ENCODE measurements at places on chromosomes 3 and 15.

- no peak for DNase-seq
These were observed 101.4 kb downstream of the CCNL1 start for GRCh38 chr3:157058392-157059071.

DNA sequence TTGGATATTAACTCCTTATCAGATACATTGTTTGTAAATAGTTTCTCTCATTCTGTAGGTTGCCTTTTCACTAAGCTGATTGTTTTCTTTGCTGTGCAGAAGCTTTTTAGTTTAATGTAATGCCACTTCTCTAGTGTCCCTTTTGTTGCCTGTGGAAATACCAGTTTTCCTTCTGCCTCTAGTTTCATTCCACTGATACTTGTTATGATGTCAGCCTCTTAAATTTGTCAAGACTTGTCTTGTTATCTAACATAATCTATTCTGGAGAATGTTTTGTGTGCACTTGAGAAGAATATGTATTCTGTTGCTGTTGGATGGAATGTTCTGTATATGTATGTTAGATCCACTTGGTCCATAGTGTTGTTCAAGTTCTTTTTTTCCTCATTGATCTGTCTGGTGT, 18.0 kb upstream of the CEP152 start:
- no peak for DNase-seq

GRCh38 chr3:16122661-16123060, 51.8 kb upstream of the GALNT15 start:
- DNase-seq: no peak

- DNase-seq: no peak
These were observed 161.3 kb upstream of the SLC2A2 start for GRCh38 chr3:171187706-171188290.

- no peak for DNase-seq
These were observed 397 bp downstream of the PLXND1 start for GRCh38 chr3:129605922-129606635.

DNA sequence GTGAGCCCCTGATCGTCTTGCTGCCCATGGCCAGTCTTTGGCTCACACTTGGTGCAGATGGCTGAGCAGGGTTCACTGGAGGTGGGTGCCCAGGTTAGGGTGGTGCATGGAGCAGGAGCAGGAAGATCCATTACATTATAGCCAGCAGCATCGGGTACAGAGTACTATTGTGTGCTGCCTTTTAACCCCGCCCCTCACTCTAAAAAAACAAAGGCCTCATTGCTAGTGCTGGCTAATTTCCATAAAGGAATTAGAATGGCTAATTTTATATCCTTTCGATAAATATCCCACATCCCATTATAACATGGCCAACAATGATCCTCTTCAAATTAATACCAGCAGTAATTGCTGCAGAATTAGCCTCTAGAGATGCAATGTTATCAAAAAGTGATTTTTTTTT, 45.8 kb upstream of the PPP4R2 start:
- DNase-seq: no peak

DNA sequence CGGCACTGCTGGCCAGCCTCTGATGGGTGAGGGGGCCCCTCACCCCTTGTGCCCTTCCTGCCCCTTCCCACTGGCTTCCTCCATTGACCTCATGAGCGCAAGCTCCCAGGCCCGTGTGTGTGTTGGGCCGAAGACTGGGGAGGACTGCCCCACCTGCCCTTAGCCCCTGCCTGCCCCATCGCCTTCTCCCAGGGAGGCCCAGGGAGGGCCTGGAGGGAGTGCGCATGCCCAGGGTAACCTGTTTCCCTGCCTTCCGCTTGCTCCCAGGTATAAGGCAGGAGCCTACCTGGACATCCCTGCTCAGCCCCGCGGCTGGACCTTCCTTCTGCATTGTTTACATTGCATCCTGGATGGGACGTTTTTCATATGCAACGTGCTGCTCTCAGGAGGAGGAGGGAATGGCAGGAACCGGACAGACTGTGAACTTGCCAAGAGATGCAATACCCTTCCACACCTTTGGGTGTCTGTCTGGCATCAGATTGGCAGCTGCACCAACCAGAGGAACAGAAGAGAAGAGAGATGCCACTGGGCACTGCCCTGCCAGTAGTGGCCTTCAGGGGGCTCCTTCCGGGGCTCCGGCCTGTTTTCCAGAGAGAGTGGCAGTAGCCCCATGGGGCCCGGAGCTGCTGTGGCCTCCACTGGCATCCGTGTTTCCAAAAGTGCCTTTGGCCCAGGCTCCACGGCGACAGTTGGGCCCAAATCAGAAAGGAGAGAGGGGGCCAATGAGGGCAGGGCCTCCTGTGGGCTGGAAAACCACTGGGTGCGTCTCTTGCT, 8.8 kb downstream of the DLL4 start:
- no peak for DNase-seq

DNA sequence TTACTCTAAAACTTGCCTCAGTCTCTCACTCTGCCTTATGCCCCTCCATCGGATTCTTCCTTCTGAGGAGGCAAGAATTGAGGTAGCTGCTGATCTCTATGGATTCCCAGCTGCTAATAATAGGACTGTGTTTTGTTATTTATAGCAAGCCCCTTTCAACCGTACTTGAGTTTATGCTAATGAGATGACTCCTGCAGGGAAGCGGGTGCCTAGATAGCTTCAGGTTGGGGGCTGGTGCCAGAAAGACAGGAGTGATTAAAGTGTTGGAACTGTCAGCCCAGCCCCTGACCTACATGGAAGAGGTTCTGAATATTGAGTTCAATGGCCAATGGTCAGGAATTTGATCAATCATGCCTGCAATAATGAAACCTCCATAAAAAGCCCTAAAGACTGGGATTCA, 21.8 kb upstream of the LIMD1 start:
- DNase-seq: no peak

- DNase-seq: no peak
These were observed 251.5 kb downstream of the GABRG3 start for GRCh38 chr15:27222479-27222878.

DNA sequence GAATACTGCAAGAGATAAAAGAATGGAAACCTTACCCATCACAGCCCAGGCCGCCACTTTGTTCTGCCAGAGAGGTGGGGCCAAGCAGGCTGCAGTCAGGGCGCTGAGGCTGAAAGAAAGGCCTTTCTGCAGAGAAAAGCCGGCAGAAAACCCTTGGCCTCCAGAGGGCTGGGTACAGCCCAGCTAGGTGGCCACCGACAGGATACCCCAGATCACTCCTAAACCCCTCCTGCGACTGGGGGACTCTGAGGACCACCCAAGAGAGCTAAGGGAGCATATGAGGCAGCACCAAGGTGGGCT, 69.3 kb downstream of the SMAD6 start:
- no peak for DNase-seq

GRCh38 chr3:128727996-128728395, 2.0 kb downstream of the RAB7A start:
- DNase-seq: no peak

DNA sequence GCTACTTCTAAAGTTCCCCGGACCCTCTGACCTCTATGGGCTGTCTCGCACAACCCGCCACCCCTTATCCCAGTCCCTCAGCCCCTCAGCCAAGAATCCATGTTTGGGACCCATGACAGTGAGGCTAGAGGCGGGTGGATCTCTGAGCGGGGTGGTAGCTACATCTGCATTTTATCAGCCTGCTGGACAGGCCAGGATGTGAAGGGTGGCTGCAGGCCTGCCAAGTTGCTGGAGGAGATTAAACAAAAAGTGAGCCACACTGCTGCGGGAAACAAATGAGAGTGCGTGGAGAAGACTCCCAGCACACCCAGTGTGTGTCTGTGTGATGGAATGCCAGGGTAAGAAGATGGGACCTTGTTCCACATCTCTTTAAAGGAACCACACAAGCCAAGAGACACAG, 51.1 kb upstream of the SPATA12 start:
- DNase-seq: no peak

DNA sequence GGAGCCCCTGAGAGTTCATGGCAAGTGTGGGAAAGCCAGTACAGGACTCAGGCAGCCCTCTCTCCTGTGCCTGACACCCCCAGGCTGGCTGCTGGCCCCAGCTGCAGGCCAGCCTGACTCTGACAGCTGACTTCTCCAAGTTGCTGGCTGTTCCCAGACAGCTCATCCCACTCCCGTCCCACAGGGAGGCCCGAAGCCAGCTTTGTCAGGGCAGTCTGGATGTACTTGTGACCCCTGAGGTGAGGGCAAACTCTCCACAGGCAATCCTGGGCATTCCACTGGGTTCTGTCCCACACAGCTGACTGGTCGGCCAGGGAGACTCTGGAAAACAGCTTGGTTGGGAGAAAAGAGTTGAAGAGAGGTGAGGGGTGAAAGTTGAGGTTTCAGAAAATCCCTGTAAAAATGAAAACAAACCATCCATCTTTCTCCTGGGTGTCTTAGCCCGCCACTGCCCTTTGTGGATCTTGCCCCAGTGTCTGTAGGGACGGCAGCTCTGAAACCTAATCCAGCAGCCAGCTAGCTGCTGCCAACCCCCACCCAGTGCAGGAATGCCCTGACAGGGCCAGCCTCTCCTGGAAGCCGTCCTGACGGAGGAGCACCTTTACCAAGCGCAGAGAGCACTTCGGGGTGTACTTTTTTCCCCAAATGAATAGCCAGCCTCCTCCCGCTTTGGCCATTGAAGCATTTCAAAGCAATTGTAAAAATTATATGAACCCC, 87.9 kb downstream of the DNAJB8 start:
- DNase-seq: no peak

DNA sequence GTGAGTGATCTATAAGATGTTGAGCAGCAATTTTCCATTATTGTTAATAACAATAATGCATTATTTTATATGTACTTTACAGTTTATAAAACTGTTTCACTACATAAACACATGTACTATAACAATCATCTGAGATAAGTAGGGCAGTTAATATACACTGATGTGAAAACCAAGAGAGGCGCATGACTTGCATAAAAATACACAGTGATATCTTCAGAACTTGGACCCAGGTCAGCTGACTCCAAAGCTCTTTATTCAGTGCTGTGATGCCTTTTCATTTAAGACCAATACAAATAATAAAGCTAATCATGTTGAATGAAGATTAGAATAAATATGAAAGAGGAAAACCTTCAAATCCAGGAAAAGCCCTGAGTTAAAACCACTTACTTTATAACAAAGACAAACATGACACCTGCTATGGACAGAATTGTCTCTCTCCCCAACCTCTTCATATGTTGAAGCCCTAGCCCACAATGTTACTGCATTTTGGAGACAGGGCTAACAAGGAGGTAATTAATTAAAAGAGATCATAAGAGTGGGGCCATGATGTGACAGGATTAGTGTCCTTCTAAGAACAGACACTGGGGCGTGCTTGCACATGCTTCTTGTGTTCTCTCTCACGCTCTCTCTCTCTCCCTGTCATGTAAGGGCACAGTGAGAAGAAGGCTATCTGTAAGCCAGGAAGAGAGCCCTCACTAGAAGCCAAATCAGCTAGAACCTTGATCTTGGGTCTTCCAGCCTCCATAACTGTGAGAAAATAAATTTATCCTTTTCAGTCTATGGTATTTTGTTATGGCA, 55.8 kb upstream of the TSPAN3 start:
- no peak for DNase-seq

Data from tibial nerve (tissue), 4 donors.